Cerebellum (tissue), 4 donors: ENCODE measurements at places on chromosomes 5 and 9.

DNA sequence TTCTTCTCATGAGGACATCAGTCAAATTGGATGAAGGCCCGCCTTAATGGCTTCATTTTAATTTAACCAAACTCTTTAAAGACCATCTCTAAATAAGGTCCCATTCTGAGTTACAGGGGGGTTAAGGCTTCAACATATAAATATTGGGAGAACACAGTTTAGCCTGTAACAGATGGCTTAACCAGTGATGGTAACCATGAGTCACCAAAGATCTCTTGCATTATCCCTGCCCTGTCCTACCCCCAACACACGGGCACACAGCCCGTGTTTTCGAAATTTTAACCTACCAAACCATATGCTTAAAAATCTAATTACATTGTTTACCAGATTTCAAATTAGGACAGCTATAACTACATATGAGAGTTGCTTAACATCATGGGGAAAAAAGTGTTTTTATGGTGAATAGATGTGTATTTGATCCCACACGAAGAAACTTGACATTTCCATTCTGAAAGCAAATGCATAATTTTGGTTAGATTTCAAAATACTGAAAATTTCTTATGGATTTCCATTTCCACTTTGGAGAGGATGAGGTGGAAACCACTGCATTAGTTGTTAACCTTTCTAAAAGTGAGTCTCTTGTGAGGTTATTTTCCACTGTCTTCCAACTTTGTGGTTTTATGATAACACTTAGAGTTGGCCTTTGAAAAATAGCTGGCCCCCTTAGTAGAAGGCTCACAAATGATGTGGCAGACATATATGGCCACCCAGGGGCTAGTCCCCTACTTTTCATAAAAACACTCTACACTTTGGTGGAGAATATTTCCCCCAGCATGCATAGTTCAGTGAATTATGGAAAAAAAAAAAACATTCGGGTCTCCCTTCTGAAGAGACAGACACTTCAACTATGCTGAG, 849.3 kb downstream of the TLE1 start:
- DNase-seq, result no peak

DNA sequence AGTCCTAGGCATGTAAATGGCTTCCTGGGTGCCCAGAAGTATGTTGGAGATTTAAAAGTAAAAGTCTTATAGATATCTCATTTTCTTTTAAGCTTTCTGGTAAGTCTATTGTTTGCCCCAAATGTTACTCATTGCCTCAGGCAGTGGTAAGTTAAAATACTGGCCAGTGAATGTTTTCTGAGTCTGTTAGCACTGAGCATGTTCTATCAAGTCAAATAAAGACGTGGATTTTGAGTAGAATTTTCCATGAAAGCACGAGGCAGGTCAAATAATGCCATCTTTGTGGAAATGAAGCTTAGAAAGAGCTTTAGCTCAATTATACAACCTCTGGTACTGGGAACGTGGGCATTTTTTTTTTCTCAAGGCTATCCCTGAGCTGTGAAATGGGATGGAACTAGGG, 651.3 kb upstream of the ACO1 start:
- DNase-seq, result no peak

DNA sequence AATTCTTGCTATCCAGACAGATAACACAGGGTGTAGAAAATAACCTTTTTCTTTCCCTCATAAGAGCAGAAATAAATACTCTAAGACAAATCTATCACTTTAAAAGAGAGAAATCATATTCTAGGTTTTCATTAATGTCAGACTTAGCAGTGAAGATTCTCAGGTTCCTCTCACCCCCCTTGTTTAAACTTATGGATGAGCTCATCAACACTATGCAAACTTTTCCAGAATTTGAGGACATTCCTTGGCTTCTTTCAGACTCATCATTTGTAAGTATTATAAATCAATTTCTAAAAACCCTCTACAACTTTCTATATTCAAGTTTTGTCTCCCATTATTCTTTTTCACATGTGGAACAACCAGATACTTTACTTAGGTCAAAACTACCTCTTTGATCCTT, 374.9 kb upstream of the TRPC7 start:
- DNase-seq, result no peak

DNA sequence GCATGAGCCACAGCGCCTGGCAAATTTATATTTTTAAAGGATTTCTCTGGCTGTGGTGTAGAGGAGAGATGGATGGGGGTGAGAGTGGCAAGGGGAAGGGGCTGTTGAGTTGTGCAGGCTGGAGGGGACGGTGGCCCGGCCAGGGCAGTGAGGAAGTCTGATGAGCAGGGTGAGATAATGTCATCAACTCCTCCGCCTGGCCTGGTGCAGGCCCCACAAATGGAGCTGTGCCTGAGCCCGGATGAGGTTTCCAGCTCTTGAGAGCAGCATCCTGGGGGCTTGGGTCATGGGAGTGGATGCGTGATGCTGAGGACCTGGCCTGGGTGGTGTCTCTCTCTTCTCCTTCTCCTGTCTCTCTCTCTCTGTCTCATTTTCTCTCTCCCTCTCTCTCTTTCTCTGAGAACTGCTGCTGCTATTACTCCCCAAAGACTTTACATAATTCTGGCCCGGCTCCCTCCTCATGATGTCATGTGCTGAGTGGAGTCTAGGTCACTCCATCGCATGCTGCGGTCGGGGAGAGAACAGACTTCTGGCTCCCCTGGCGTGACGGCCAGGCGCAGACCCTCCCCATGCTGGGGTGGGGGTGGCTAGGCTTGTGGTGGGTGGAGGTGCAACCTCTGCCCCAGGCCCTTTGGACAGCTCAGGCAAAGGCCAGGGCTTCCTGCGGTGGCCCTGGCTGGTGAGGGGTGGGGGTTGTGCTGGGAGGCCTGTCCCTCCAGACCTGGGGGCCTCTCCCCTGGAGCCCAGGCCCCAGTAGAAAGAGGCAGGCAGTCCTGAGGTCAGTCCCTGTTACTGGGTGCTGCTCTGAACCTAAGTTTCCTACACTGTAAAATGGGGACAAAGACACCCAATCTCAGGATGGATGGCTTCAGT, 26.4 kb downstream of the FGF18 start:
- no peak for DNase-seq

DNA sequence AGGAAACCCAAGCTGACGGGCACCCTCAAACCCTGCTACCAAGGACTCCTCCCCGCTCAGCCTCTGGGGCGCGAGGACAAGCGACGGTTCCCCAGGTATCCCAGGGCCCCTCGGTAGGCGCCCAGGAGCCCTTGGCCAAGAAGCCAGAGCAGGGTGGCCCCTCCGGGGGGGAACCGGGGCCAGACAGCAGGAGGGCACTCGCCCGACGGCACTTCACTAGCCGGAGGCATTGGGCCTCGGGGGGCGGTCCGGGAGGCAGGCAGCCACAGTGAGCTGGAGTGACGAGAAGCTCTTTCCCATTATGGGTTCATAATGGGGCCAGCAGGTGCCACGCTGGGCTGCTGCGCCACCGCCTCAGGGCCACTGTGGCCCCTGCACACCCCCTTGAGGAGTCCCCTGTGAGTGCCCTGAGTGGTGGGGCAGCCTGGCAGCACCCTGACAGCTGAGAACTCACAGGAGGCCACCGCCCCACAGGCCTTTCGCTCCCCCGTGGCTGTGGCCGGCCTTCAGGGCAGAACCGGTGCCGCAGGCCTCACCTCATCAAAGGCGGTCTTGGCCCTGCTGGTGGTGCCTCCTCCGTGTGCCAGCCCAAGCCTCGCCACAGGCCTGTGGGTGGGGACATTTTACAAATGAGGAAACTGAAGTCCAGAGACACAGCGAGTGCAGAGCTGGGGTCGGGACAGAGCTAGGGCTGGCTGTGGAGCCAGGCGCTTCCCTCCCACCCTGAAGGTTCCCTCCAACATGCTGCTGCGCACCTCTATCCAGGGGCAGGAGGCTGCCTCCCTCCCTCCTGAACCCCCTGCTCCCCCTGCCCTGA, 68.7 kb downstream of the PSMB7 start:
- DNase-seq, result no peak

DNA sequence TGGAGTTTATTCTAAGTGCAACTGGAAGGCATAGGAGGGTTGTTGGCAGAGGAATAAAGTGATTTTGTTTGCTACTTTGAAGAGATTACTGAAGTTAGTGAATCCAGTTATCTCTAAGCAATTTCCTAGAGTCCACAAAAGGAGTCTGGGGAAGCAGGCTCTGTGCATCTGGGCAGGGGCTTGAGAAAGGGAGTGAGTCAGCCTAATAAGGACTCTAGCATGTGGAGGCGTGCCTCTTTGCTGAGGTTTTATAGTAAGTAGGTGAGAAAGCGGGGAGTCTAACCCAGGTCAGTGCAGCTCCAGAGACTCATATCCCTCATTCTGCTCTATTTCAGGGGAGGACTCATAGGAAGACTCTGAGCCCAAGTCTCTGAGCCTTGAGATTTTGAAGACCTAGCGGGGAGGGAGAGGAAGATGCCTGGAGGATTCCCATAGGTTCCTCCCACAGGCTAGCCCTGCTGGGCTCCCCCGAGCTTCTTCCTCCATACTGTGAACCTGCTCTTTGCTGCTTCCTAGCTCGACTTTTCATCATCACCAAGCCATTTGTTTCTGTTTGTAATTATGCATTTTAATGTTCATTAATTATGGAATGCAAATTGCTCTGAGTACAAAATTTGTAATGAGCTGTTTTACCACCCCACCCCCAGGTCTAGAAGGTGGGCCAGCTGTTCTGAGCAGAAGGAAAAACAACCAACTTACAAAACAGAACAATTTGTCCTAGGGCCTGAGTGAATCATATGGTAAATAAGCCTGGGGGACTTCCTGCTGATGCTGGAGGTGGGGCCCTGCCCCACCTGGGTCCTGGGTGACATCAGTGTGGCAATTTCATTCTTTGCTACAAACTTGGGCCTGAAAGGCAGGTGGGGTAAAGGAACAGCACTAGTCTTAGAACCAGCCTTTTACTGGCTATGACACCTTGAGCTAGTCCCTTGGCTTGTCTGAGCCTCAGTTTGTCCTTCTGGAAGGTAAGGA, 150.2 kb downstream of the TRIM32 start:
- DNase-seq, result no peak

- no peak for DNase-seq
These were observed 98.9 kb downstream of the MAN2A1 start for GRCh38 chr5:109788596-109788995.

GRCh38 chr5:2909035-2909434, 157.6 kb upstream of the IRX2 start:
- DNase-seq, result no peak

DNA sequence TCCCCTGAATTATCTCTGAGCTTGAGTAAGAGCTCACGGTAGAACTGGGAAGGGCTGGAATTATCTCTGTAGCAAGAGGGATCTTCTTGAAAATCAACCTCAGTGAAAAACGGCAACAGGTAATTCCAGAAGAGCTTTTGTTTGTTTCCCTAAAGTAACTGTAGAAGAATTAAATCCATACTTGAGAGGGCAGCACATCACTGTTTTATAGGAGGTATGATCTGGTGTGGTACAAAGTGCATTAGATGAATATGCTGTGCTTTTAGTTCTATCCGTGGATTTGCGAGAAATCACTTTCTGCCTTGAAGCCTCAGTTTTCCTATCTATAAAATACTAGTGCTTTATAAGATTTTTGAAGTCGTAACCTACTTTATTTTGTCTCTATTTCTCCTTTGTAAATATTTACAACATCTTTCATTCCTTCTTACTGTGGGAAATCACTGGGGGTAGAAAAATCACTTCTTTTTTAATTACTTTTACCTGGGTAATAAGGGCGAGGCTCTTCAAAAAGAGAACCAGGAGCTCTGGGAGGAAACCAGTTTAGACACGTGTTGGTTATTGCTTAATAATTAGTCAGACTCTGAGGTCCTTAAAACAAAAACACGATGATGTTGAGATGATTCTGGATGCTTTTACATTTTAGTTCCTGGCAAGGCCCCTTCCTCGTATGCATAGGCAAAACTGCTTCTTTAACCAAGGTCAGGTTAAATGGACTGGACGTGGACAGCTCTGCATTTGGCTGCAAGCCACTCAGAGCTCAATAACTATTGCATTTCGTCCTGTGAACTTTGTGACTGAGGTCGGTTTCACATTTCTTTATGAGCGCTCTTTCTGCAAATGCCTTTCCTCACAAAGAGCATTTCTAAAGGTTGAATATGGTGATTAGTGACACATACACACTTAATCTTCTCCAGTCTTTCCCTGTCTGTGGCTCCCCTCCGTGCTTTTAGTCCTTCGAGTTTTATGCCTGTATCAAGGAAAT, 376.1 kb downstream of the BRINP1 start:
- no peak for DNase-seq

DNA sequence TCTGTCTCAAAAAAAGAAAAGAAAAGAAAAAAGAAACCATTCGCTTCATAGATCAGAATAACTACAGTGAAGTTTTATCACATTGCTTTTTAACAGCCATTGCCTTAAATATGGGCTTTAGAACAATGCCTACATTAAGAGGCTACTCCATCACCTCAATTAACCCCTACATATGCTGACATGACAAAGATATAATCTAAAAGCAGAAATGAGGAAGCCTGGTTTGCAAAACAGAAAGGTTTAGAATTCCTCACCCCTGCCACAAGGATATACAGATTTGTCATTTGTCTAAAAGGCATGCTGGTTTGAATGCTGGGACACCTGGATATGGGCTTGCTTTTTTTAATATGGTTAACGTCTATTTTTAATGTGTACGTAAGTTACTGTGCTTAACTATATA, 1353.0 kb upstream of the C9orf72 start:
- no peak for DNase-seq

DNA sequence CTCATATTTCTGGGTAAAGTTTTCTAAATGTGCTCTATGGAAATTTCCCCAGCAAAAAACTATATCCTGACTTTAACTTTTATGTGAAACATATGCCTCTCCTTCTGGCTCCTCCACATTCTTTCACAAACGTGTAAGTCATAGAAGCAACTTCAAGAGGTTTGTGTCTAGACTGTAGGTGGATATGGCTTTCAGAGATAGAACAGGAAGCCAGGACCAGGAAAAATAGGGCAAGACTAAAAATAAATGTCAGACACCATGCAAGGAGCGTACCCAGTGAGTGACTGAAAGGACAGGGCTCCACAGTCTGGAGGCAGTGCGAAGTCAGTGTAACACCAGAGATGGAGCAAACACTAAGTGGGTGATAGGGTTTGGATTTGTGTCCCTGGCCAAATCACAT, 240.7 kb downstream of the COX7C start:
- peak; percentile 28 for DNase-seq

GRCh38 chr9:128163523-128164306, 3.6 kb downstream of the BBLN start:
- DNase-seq, result no peak

- no peak for DNase-seq
These were observed 146.9 kb downstream of the PLCXD3 start for GRCh38 chr5:41363343-41363986.

DNA sequence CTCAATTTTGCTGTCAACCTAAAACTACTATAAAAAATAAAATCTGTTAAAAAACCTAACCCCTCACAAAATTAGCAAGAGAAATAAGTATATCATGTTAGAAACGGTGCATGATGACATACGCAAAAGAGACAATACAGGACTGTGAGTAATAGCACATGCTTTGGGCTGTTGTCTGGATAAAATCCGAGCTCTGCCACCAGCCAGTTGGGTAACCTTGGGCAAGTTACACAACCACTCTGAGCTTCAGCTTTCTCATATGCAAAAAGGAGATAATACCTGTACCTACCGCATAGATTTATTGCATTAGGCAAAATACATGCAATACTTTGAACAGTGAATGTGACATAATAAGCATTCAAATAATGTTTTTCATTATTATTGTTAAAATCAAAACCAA, 481.7 kb downstream of the TLE1 start:
- no peak for DNase-seq

GRCh38 chr5:14003936-14004335, 59.4 kb upstream of the DNAH5 start:
- DNase-seq, result no peak
